ENCODE measurements at places on chromosomes 16 and 17.

- no peak for DNase-seq
Measured at GRCh38 chr17:56322991-56323390, 169.7 kb downstream of the ANKFN1 start.

DNA sequence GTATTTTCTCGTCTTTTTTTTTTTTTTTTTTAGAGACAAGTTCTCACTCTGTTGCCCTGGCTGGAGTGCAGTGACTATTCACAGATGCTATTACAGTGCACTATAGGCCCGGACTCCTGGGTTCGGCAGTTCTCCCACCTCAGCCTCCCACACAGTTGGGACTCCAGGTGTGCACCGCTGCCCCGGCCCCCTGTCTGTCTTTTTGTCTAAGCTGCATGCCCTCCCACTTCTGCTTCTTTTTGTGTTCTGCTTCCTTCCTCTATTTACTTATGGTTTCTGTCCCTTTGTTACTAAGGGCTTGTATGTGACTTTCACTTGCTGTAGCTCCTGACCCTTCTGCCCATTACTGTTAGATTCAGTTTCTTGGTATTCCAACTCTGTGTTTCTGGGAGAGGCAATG is 20.5 kb downstream of the SLC7A6 start:
- no peak for DNase-seq

GRCh38 chr16:17416461-17417311 is 54.1 kb downstream of the XYLT1 start:
- DNase-seq = peak; percentile 19

- no peak for DNase-seq
Measured at GRCh38 chr17:44636562-44636961, 19.7 kb upstream of the MEIOC start.

DNA sequence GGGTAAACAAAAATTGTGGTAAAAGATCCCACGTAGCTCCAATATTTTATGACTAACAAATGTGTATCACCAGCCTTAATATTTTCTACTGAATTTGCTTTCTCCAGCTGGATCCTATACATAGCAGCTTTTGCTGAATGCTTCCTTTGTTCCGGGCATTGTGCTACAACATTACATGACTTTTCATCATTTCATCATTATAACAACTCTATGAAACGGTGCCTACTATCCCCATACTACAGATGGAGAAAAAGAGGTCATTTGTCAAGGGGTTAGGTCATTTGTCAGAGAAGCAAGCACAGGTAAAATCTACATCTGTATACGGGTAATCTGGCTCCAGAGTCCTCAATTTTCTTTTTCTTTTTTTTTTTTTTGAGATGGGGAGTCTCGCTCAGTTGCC is 74.3 kb downstream of the KANSL1 start:
- no peak for DNase-seq

- no peak for DNase-seq
Measured at GRCh38 chr17:53150101-53150698, 672.5 kb upstream of the KIF2B start.

DNA sequence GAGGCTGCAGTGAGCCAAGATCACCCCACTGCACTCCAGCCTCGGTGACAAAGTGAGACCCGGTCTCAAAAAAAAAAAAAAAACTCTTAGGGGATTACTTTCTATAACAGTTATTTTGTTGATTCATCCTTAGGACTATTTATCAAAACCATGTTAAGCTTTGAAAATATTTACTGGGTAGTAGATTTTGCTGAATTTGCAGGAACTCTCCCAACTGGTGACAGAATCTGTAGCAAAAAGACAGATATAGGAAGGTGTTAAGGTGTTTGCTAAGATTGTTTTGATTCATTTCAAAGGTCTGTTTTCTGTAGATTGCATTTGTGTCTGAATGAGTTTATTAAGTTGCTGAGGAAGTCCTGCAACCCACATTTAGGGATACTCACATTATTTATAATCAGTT is 192.6 kb downstream of the PRKCA start:
- DNase-seq = no peak

DNA sequence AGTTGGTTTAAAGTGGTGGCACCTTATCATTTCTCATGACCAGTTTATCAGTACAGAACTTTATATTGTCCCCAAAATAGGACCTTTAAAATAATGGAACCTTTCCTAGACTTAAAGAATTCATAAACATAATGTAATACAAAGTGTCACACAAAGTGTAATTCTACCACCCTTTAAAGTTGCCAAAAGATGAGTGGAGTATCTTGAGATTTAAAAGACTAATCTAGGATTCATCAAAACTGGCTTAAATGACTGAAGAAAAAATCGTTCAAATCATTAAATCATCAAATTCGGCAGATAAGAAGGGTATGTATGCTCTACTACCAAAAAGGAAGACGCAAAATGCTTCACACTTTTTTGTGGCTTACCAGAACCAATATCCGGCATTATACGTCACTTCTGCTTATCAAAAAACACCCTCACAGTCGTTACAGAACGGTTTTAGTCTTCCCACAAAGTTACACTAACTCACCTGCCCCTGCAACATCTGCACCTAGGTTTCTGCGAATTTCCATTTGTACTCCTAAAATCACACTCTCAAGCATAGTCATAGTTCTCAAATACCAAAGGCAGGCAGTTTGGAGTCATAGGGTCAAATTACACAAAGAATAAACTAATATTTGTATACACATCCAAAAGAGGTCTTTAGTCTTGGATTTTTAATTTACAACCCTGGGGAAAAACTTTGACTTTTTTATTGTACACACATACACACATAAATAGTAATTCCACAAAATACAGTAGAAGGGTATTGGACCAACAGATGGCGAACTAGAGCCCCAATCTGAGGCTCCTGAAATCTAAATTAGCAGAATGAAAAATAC is 1.4 kb upstream of the KANSL1 start:
- DNase-seq = peak; percentile 38

DNA sequence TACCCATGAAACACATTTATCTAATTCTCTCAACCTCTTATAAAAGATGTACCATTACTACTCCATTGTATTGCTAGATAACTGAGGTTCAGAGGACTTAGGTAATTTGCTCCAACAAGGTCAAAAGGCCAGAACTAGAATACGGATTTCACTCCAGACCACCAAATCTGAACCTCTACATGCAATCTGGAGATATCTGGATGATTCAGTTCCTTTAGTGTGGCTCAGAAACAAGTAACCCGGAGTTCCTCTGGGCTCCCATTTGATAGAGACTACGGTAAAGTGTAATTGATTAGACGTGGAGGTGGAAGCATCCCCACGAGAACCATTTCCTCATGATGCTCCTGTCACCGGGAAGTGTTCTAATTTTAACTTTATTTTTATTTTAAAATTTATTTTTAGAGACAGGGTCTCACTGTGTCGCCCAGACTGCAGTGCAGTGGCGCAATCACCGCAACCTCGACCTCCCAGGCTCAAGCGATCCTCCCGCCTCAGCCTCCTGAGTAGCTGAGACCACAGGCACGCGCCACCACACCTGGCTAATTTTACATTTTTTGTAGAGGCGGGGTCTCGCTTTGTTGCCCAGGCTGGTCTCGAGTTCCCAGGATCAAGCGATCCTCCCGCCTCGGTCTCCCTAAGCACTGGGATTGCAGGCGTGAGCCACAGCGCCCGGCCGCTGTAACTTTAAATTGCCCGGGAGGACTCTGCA is 608 bp upstream of the COX10 start:
- no peak for DNase-seq

- no peak for DNase-seq
Measured at GRCh38 chr17:31452561-31453110, 61.2 kb downstream of the RAB11FIP4 start.

- no peak for DNase-seq
Measured at GRCh38 chr16:5845046-5845445, 747.5 kb upstream of the EEF2KMT start.

DNA sequence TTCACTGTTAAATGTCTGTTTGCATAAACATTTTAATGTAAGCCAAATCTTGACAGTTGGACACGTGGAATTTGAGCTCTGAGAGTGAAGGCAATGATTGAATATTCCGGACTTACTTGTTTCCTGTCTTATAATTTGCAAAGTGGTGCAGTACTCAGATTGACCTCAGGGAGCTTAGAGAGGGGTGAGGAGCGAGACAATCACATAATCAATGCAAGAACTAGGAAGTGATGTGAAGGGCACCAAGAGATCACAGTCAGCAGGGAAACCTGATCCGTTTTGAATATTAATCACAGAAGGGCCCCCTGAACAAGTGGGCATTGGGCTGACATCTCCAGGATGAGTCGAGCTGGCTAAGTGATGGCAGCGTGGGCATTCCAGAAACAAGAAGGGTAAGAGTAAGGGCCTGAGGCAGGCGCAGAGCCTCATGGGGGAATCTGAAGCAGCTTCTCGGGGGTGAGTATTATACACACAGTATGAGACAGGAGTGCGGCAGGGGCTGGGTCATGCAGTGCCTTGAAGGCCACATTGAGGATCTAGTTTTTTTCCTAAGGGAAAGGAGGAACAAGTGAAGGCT is 26.1 kb downstream of the TEX2 start:
- DNase-seq = no peak

DNA sequence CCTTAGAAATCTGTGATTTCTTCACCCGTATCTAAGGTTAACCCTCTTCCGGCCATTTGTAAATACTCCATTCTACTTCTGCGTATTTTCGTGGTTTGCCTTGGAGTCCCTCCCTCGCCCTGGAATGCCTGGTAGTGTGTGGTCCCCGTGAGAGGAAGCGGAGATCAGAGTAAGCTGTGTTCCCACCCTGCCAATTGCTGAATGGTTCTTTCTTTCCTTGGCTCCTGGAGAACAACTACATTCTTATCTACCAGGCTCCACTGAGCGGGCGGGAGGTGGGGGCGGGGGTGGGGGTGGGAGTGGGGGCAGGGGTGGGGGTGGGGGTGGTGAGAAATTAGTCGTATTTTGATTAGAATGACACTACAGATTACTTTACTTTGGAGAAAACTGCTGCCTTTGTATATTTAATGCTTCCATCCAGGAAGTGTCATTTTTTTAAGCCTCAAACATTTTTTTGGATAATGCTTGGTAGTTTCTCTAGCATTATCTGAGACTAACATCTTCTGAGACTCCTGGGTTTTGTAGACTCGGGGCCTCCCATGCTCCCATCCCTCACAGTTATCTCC is 20.9 kb upstream of the FASN start:
- no peak for DNase-seq

- no peak for DNase-seq
Measured at GRCh38 chr17:34389126-34389750, 26.2 kb upstream of the CCL1 start.

DNA sequence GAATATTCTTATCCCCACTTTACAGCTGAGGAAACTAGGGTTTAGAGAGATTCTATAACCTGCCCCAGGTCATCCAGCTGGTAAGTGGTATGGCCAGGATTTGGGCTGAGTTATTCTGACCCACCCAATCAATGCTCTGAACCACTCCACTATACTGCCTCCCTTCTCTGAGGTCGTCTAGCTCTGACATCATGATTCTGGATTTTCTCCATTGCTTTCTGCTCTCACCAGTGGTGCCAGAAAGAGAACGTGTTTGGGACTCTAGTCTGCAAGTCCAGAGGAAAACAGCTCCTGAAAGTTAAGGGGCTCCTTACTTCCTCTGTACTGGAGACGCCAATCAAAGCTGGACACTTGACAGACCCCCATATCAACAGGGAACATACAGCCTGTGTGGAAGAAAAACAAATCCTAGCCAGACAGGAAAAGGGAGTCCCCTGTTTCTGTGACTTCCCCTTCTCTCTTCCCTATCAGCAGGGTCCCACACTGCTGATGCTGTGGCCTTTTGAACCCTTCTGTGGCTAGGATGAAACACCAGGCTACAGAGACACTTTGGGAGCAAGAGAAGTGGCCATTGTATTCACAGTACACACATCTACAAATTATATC is 6.0 kb upstream of the EZH1 start:
- DNase-seq = no peak

- DNase-seq = no peak
Measured at GRCh38 chr16:12758031-12758669, 45.5 kb downstream of the CPPED1 start.

- DNase-seq = no peak
Measured at GRCh38 chr17:20970329-20970728, 72.5 kb downstream of the USP22 start.

GRCh38 chr17:56939869-56940484 is 20.9 kb downstream of the COIL start:
- DNase-seq = no peak

GRCh38 chr17:50166518-50167181 is 845 bp downstream of the SGCA start:
- no peak for DNase-seq

GRCh38 chr16:3737181-3737580 is 19.9 kb upstream of the TRAP1 start:
- DNase-seq = no peak

DNA sequence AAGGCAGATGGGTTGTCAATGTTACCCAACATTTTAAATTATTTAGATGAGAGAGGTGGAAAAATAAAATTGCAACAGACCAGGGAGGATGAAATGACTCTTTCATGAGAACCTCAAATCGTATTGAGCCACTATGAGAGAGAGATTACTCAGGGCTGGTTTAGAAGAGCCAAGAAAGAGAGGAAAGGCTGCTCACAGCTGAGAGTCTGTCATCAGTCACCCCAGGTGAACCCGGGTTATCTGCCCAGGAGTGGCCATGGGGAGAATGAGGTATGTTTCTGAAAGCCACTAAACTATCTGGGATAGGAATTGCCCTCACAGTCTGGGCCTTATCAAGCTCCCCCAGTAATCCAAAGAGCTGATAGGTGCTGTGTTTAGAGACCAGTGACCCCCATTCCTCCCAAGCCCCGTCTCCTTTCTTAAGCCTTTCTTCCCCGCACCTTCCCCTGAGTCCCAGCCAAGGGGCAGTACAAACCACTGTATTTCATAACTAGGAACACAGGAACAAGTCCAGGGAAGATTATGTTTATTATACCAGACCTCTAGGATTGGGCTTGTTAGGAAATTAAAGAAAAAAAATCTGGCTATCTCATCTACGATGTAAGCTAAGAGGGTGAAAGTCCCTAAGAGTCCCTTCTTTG is 158.9 kb upstream of the NOL11 start:
- DNase-seq = no peak

DNA sequence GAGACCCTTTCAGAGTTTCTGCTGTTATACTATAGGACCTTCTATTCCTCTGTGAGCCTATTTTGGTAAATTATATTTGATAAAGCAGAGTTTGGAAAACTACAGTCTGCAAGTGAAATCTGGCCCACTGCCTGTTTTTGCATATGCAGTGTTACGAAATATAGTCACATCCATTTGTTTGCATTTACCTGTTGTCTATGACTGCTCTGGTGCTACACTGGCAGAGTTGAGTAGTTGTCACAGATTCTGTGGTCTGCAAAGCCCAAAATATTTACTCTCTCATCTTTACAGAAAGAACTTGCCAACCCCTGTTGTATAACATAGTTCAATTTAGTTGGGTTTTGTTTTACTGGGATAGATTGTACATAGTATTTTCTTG is 42.3 kb downstream of the TNRC6A start:
- no peak for DNase-seq

GRCh38 chr17:7250695-7251627 is 573 bp downstream of the CTDNEP1 start:
- DNase-seq = no peak

Measured in effector memory CD4-positive, alpha-beta T cell (primary cell).